ENCODE measurements at places on chromosomes 7 and 10.

DNA sequence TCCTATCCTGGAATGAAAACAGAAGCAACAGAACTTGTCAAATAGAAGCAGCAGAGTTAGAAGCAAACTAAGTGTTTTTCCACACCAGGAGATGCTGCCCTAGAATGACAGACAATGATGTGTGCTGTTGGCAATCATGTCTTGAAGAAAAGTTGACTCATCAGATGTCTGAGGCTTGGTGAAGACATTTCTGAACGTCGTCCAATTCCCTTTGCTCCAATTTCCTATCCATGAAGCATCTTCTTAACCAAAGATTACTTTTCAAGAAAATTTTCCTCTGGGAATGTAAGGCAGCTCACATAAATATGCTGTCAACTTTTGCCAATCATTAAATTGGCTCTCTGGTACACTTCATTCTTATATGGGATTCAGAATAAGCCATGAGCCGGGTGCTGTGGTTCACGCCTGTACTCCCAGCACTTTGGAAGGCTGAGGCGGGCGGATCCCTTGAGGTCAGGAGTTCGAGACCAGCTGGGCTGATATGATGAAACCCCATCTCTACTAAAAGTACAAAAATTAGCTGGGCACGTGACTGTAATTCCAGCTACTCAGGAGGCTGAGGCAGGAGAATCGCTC, 34.6 kb downstream of the MALSU1 start:
- DNase-seq = peak; percentile 98

- peak; percentile 55 for DNase-seq
Measured at GRCh38 chr10:43671659-43672531, 23.2 kb upstream of the ZNF32 start.

GRCh38 chr10:121812031-121812430, 115.8 kb downstream of the ATE1 start:
- DNase-seq = no peak

- DNase-seq = no peak
Measured at GRCh38 chr10:86755454-86755739, 1.0 kb upstream of the BMPR1A start.

- DNase-seq = peak; percentile 85
Measured at GRCh38 chr7:72805526-72806494, 22.2 kb downstream of the TYW1B start.

- DNase-seq = no peak
Measured at GRCh38 chr10:43373461-43373860, 2.0 kb downstream of the FXYD4 start.

Measured in iris pigment epithelial cell (primary cell).